Spinal cord (tissue), 10 donors: ENCODE measurements at places on chromosomes 11 and 22. TPM values are rescaled to one million over a fixed set of nuclear protein-coding genes. Genes with fewer than 3 reads are reported as not detected.

MMP3 gene
- not detected for total RNA-seq

PNPLA3 gene
- total RNA-seq: 2.6 TPM

YPEL4 gene
- total RNA-seq: 3.3 TPM

SMIM38 gene
- total RNA-seq: 1.2 TPM

MS4A7 gene
- 13.7 TPM for total RNA-seq

MFNG gene
- 12.6 TPM for total RNA-seq

SCGB1D2 gene
- not detected for total RNA-seq

FAM83F gene
- 0.61 TPM for total RNA-seq

OR51F2 gene
- not detected for total RNA-seq

TMPRSS4 gene
- 0.30 TPM for total RNA-seq

HEPHL1 gene
- total RNA-seq: not detected

DNA sequence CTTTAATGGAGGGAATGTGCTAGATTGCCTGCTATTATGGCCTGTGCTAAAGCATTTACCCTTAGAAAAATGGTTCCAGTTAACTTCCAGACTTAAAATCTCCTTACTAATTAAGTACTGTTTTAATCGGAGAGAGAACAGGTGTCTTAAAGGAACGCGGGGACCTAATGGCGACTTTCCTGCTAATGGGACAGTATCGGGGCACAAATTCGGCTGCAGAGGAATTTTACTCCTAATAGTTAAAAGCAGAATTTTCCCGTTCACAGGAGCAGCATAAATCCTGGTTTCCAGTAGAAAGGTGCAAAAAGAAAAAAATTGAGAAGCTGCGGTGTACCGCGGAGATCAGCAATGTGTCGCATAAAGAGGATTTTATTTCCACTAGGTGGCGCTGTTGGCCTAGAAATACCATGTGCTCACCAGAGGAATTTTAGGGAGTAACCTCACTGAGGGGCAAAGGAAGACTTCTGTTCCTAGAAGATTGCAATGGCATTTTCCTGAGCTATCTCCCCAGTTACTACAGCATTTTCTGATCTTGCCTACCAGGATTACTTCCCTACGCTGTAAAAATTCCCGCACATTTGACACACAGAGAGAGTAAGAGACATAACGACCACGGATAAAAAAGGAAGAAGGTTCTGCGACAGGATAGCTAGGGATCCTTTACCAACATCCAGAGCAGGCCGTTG lies 44.5 kb downstream of the ZNF280B start:
- H3K4me3 ChIP-seq: no peak overlapping the region
- no peaks in the 10 kb centered on the region for H3K4me1 ChIP-seq
- no peak overlapping the region for H3K27ac ChIP-seq
- DNase-seq: peak; percentile 94
- H3K36me3 ChIP-seq: no peaks in the 10 kb centered on the region
- peaks cover 4% of the 10 kb centered on the region for H3K27me3 ChIP-seq

DNA sequence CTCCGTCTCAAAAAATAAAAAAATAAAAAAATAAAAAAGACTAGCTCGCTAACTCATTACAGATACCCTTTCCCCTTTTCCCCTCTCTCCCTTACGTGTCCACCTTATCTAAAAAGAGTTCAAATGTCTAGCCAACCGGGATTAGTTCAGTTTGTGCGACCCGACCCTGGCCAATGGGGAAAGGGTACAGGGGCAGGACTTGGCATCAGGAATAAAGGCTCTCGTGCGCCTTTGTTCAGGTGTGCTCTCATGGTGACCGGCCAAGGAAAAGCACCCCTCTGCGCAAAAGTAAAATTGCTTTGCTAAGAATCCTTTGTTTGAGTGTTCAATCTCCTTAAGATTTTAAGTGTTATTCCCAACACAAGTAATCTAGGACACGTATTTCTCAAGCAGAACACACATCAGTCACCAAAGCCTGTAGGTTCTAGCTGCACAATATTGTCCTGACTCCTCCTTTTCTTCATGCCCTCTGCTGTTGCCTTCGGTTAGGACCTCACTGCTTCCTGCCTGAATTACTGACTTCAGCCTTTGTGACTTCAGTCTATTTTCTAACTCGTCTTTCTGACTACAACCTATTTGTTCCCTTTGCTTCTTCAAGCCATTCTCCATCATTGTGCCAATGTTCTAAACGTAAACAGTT lies 20.7 kb upstream of the CECR2 start:
- H3K4me1 ChIP-seq: no peaks in the 10 kb centered on the region
- H3K4me3 ChIP-seq: no peak overlapping the region
- H3K27ac ChIP-seq: no peak overlapping the region
- H3K36me3 ChIP-seq: no peaks in the 10 kb centered on the region
- no peaks in the 10 kb centered on the region for H3K27me3 ChIP-seq

DNA sequence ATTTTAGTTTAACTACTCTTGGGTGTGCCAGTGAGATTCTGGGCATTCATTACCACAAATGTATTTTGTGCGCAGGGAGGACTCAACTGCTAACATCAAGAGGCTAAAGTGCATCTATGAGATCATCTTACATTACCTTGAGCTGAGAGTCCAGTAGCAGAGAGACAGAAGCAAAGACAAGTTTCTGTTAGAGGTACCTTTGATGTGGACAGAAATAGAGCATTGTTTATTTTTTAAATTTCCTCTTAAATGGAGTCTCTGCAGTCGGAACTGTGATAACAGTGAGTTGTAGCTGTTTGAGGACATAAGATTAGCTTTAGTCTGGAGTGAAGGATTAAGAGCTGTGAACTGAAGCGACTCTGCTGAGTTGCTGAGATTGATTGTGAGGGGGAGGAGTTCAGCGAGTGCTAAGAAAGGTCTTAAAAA lies 297.0 kb downstream of the CADM1 start:
- no peak overlapping the region for H3K27ac ChIP-seq
- peak; percentile 47 for DNase-seq
- no peaks in the 10 kb centered on the region for H3K27me3 ChIP-seq

GRCh38 chr11:73358071-73358470 lies 18.1 kb upstream of the RELT start:
- no peak for DNase-seq
- peaks cover 26% of the 10 kb centered on the region for H3K4me1 ChIP-seq
- H3K27ac ChIP-seq: no peak overlapping the region
- H3K36me3 ChIP-seq: peaks cover 92% of the 10 kb centered on the region

GRCh38 chr11:69638941-69639681 lies 1.8 kb upstream of the CCND1 start:
- peaks cover 71% of the 10 kb centered on the region for H3K4me1 ChIP-seq
- peaks cover 6% of the 10 kb centered on the region for H3K36me3 ChIP-seq
- H3K4me3 ChIP-seq: peak overlapping the region; percentile 45
- peaks cover 61% of the 10 kb centered on the region for H3K27me3 ChIP-seq
- peak overlapping the region; percentile 76 for H3K27ac ChIP-seq

DNA sequence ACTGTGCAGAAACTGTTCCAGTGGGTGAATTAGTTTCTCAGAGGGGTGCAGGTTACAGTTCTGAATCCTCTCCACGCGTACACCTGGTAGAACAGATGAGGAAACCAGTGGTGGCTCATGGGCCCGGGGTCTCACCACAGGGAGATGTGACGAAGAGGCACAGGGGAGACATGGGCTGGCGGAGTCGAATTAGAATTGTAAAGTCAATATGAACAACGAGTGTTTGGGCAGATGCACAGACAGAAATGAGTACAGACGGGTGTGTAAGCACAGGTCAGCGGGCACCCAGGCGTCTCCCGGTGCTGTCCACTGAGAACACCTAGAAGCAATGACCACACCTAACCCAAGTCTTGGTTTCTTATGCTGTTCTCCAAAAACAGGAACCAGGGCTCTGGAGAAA lies 41.8 kb downstream of the GNB1L start:
- DNase-seq: no peak
- H3K4me1 ChIP-seq: peaks cover 30% of the 10 kb centered on the region
- peaks cover 29% of the 10 kb centered on the region for H3K36me3 ChIP-seq
- no peaks in the 10 kb centered on the region for H3K27me3 ChIP-seq

- no peak overlapping the region for H3K4me3 ChIP-seq
- no peak overlapping the region for H3K27ac ChIP-seq
- H3K27me3 ChIP-seq: no peaks in the 10 kb centered on the region
- DNase-seq: no peak
- H3K4me1 ChIP-seq: peaks cover 28% of the 10 kb centered on the region
These were observed 46.2 kb upstream of the TSKU start for GRCh38 chr11:76736773-76737495.

GRCh38 chr11:6705905-6706535 lies 22.9 kb upstream of the MRPL17 start:
- no peak overlapping the region for H3K4me3 ChIP-seq
- H3K4me1 ChIP-seq: no peaks in the 10 kb centered on the region
- no peak for DNase-seq
- no peaks in the 10 kb centered on the region for H3K36me3 ChIP-seq

GRCh38 chr22:32515084-32515483 lies 40.5 kb downstream of the FBXO7 start:
- no peaks in the 10 kb centered on the region for H3K4me1 ChIP-seq
- DNase-seq: no peak
- peaks cover 10% of the 10 kb centered on the region for H3K36me3 ChIP-seq
- no peak overlapping the region for H3K27ac ChIP-seq
- H3K27me3 ChIP-seq: no peaks in the 10 kb centered on the region

- no peak overlapping the region for H3K27ac ChIP-seq
- H3K4me3 ChIP-seq: no peak overlapping the region
- H3K27me3 ChIP-seq: no peaks in the 10 kb centered on the region
- H3K4me1 ChIP-seq: peaks cover 19% of the 10 kb centered on the region
These were observed 5.0 kb downstream of the HSPA8 start for GRCh38 chr11:123056835-123057491.

DNA sequence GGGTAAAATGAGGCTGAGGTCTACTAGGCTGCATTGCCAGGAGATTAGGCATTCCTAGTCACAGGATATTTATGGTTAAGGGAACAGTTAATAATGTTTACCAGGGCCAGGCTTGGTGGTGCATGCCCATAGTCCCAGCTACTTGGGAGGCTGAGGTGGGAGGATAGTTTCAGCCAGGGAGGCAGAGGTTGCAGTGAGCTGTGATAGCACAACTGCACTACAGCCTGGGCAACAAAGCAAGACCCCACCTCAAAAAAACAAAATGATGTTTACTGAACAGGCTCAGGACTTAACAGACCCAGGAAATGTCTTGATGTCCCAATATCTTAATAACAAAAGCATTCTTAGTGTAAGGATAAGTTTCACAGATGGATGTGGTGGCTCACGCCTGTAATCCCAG lies 2.8 kb upstream of the MRPL16 start:
- no peak overlapping the region for H3K4me3 ChIP-seq
- peaks cover 10% of the 10 kb centered on the region for H3K4me1 ChIP-seq
- peaks cover 4% of the 10 kb centered on the region for H3K36me3 ChIP-seq
- H3K27ac ChIP-seq: no peak overlapping the region

DNA sequence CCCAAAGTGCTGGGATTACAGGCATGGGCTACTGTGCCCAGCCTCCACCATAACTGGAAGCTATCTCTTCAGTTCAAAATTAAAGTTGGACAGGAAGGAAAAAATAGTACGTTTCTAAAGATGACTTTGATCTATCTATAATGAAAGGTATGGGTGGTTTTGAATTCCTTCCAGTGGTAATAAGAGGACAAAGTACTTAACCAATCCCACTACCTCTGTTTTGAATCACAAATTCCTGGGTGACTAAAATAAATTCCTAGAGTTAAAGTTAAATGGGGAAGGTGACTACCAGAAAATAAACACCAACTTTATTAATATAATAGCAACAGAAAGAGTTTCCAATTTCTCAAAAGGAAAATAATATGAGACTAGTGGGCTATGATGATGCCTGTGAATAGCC lies 9.1 kb downstream of the PHF5A start:
- H3K36me3 ChIP-seq: peaks cover 67% of the 10 kb centered on the region
- no peak overlapping the region for H3K4me3 ChIP-seq
- no peaks in the 10 kb centered on the region for H3K4me1 ChIP-seq
- H3K27me3 ChIP-seq: no peaks in the 10 kb centered on the region

GRCh38 chr11:93652161-93652597 lies 9.3 kb upstream of the CEP295 start:
- H3K4me3 ChIP-seq: no peak overlapping the region
- no peak overlapping the region for H3K27ac ChIP-seq
- no peaks in the 10 kb centered on the region for H3K4me1 ChIP-seq
- DNase-seq: peak; percentile 87
- peaks cover 2% of the 10 kb centered on the region for H3K27me3 ChIP-seq

GRCh38 chr11:113563766-113564526 lies 88.7 kb upstream of the DRD2 start:
- no peaks in the 10 kb centered on the region for H3K27me3 ChIP-seq
- no peak for DNase-seq
- no peak overlapping the region for H3K4me3 ChIP-seq
- peaks cover 8% of the 10 kb centered on the region for H3K4me1 ChIP-seq
- H3K27ac ChIP-seq: no peak overlapping the region
- no peaks in the 10 kb centered on the region for H3K36me3 ChIP-seq

GRCh38 chr22:41123151-41123550 lies 30.8 kb downstream of the EP300 start:
- H3K36me3 ChIP-seq: peaks cover 42% of the 10 kb centered on the region
- no peaks in the 10 kb centered on the region for H3K4me1 ChIP-seq
- H3K27ac ChIP-seq: no peak overlapping the region
- no peak for DNase-seq
- no peak overlapping the region for H3K4me3 ChIP-seq
- H3K27me3 ChIP-seq: no peaks in the 10 kb centered on the region

- H3K4me1 ChIP-seq: no peaks in the 10 kb centered on the region
- DNase-seq: no peak
- no peak overlapping the region for H3K27ac ChIP-seq
- no peaks in the 10 kb centered on the region for H3K27me3 ChIP-seq
These were observed 434.8 kb downstream of the RAB38 start for GRCh38 chr11:87740451-87740850.

DNA sequence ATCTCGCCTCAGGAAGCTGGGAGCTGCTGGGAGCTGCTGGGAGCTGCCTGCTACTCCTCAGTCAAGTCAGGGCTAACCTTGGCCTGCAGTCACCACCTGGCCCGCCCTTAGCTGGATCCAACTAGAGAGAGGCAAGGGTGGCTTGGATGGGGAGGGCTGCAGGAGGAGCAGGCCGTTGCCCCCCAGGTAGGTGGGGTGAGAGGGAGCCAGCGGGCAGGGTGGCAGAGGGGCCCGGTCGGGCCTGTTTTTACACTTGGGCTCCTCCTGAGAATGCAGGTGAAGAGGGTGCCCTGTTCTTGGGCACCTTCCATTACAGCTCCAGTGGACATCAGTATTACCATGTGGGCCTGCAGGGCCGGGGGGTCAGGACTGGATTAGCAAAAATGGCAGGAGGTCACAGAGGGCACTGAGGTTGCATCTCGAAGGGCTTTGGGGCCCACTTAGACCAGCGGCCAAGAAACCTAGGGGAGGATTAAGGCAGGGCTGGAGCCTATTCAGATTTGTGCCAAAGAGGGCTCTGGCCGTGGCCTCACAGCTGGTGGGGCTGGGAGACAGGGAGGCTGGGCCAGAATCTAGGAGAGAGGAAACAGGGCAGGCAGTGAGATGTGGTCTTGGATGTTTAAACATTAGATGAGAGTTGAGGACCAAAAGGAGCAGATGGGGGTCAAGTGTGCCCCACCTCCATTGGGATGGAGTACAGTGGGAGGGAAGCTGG lies 60.8 kb upstream of the TTLL12 start:
- no peak overlapping the region for H3K27ac ChIP-seq
- DNase-seq: no peak
- H3K36me3 ChIP-seq: peaks cover 9% of the 10 kb centered on the region
- H3K4me3 ChIP-seq: no peak overlapping the region
- H3K4me1 ChIP-seq: peaks cover 7% of the 10 kb centered on the region
- H3K27me3 ChIP-seq: no peaks in the 10 kb centered on the region
